WTC11 (cell line): ENCODE measurements at places on chromosomes 12 and 14. TPM values are rescaled to one million over a fixed set of nuclear protein-coding genes. Genes with fewer than 3 reads are reported as not detected.

- peak overlapping the region; percentile 7; the same call in 1 of the 2 replicates for H3K27ac ChIP-seq
- no peak for DNase-seq
- peaks cover 8% of the 10 kb centered on the region for H3K36me3 ChIP-seq
- peaks cover 11% of the 10 kb centered on the region for H3K4me1 ChIP-seq
These were observed 56.4 kb upstream of the RNU6-8 start for GRCh38 chr14:32259368-32260013.

GRCh38 chr12:111672822-111673381 lies 12.9 kb downstream of the BRAP start:
- no peaks in the 10 kb centered on the region for H3K4me1 ChIP-seq
- no peaks in the 10 kb centered on the region for H3K27me3 ChIP-seq
- no peak overlapping the region for H3K4me3 ChIP-seq
- H3K36me3 ChIP-seq, result peaks cover 38% of the 10 kb centered on the region
- no peak for DNase-seq

DNA sequence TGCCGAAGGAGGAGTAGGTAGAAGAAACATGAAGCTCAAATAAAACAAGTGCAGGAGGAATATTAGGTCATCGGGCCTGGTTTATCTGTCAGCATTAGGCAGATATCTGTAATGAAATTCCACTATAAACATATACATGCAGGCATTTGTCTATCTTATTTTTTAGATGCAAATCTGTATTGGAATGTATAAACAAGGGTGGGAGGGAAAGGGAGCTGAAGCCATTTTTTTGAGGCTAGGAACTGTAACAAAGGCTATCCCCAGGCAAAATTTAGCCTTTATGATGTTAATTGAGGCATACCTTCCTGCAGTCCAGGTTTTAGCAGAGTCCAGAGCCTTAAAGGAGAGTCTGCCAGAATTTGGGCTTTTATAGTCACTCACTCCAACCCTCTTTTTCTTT lies 72.5 kb downstream of the PHLDA1 start:
- DNase-seq, result no peak
- no peaks in the 10 kb centered on the region for H3K36me3 ChIP-seq
- peak overlapping the region; percentile 96 for H3K27ac ChIP-seq

DNA sequence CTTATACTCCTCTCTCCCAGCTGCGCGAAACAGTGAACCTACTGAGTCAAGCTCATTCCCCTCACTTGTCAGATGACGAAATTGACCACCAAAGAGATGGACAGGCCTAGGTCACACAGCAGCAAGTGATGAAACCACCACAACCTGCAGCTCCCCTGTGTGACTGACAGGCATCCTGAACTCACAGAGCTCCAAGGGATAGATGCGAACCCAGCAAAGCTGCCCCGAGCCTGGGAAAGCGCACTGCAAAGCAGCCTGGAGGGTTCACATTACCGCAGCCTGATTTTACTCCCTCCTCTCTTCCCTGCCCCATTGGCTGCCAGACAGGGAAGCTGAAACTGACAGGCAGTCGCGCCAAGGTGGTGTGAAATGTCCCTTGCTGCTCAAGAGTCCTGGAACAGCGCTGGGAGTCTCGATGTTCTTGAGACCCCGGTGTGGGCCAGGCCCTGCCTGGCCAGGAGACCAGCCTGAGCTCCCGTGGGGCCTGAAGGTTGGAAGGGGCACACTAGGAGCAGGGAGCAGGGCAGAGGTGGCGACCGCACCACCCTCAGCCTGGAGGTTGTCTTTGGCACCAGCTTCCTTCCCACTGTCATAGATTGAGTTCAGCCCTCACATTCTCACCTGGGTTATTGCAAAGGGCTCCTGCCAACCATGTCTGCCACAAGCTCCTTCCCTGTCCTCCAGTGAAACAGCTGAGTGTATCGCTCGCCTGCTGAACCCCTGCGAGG lies 36.3 kb downstream of the SNRNP35 start:
- no peak for DNase-seq
- H3K27me3 ChIP-seq, result no peaks in the 10 kb centered on the region
- H3K36me3 ChIP-seq, result peaks cover 4% of the 10 kb centered on the region; the same call in 1 of the 2 replicates
- peak overlapping the region; percentile 68 for H3K27ac ChIP-seq
- no peaks in the 10 kb centered on the region; the same call in 1 of the 2 replicates for H3K4me1 ChIP-seq
- H3K4me3 ChIP-seq, result no peak overlapping the region

The POTEG gene
- not detected in 3 replicates for total RNA-seq
